ENCODE measurements at places on chromosomes 7 and 10.
A peak's percentile ranks its signal among the peaks of the same experiment; 100 is the strongest.

DNA sequence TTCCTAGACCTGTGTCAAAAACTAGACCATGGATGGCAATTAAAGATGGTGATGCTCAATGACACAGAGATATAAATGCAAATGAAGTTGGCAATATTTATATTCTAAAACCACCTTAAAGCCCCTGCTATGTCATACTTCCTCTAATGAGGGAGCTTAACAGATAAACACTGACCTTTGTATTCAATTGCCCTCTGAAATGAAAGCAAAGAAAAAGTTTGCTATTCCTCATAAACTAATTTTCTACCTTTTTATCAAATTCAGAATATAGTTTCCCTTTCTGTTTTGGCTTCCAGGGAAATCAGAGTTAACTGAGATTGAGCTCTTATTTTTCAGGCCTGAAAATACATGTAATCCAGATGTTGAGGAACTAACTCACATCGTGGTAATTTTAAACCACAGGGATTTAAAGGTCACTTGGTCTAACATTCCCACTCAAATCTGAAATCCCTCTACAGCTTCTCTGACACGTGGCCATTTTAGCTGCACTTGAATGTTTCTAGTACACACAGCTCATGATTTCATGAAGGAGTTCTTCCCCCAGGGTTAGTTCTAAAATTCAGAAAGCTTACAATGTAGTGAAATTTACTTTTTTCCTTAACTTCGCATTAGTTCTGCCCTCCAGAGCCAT is 37.9 kb upstream of the ABCB5 start:
- no peak for DNase-seq

DNA sequence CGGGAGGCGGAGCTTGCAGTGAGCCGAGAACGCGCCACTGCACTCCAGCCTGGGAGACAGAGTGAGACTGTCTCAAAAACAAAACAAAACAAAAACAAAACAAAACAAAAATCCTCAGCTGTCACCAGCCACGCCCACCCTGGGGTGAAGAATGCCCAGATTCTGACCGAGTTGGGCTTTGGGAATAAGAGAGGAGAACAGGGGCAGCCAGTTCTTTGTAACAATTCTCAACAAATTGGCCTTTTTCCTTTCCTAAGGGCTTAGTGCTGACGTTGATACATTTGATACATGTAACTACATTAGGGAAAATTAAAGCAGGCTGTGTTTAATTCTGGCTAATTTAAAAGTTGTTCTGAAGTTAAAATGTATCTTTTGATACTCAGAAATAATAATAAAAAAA is 121.0 kb downstream of the EPC1 start:
- no peak for DNase-seq

DNA sequence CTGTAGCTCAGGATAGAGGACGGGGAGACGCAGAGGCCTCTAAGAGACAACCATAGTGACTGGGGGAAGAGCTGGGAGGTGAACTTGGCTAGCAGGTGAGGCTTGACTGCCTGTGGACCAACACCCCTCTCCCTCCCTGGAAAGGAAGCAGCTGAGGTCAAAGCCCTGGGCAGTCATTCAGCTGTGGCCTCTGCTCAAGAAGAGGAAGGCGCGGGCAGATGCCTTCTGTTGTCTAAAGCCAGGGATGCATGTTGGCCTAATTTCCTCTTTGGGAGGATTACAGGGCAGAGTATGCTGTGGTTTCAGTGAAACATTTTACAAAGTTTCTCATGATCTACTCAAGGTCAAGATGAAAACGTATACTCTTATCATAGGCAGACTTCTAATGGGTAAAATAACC is 327.1 kb downstream of the PRPF18 start:
- DNase-seq = peak; percentile 22

GRCh38 chr7:24572393-24572996 is 757 bp upstream of the PALS2 start:
- DNase-seq = no peak

DNA sequence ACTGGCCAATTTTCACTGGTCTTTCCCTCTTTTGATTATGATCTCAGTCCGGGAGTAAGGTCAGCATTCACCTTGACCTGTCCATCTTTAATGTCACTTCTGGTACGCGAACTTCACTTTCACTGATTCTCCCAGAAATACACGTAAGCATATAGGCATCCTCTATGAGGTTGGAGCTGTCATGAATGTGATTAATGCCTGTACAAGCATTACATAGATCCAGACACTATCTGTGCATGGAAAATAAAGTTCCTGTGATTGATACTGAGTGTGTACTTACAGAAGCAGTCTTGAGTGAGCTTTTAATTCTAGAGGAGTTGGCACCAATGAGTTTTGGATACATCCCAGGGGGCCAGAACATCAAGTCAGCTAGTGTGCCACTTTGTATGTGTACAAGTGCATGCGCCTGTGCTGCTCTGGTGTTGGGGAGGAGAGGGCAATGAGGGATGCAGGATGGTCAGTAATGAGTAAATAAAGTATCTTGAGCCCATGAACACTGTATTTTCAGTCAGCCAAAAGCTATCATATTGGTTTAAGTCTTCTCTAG is 6.0 kb downstream of the PTPRZ1 start:
- no peak for DNase-seq

GRCh38 chr10:86389441-86390193 is 23.0 kb upstream of the GRID1 start:
- DNase-seq = peak; percentile 65

DNA sequence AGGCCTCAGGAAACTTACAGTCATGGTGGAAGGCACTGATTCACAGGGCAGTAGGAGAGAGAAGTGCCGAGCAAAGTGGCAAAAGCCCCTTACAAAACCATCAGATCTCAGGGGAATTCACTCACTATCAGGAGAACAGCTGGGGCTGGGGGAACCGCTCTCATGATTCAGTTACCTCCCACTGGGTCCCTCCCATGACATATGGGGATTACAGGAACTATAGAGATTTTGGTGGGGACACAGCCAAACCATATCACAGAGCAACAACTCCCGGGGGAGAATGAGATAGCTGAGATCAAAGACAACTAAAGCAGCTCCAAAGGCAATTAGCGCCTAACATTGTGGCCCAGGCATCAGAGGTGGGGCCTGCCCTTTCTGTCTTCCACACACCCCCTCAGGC is 85.4 kb upstream of the VOPP1 start:
- DNase-seq = no peak

DNA sequence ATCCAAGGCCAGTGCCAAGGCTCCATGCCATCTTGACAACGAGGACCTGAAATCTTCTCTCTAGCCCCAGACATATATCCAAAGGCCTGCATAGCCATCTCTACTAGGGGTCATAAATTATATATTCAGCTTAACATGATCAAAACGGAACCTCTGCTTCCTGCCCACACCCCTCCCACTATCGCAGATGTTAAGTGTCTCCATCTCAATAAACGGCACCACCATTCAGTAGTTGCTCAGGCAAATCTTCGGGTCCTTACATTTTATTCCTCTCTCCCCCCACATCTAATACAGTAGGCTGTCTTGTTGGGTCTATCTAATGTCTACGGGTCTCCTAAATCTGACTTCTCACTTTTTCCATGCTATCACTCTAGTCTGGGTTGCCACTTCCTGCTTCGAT is 201.1 kb upstream of the PLXNA4 start:
- no peak for DNase-seq

GRCh38 chr7:132028144-132028920 is 471.9 kb upstream of the PODXL start:
- DNase-seq = no peak

- no peak for DNase-seq
These were observed 353.0 kb upstream of the KCND2 start for GRCh38 chr7:119919986-119920385.

DNA sequence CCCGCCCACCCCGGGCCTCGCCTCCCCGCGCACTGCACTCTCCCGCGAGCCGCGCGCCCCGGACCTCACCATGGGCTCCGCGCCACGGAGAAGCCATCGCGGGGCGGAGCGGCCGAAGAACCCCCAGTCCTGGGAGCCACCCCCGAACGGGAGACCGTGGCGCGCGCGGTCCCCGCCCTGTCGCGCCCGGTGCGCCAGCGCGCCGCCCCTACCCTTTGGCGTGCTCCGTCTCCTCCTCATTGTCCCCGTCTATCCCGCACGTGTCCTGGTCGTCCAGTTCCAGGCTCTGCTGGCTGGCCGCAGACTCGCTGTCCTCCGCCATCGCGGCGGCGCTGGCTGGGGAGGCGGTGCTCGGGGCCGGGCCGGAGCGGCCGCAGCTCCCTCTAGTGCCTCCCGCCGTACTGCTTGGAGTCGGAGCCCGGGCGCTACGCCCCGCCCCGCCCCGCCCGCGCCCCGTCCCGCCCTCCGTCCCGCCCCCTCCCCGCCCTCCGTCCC is at the start of gene NMT2:
Gene NMT2 (minus strand): TSS at position 403 of the 495 bp plus-strand sequence. CDS start 81 bp downstream, at position 322.
- peak; percentile 95 for DNase-seq

GRCh38 chr10:131141645-131142516 is 169.6 kb downstream of the TCERG1L start:
- DNase-seq = no peak

DNA sequence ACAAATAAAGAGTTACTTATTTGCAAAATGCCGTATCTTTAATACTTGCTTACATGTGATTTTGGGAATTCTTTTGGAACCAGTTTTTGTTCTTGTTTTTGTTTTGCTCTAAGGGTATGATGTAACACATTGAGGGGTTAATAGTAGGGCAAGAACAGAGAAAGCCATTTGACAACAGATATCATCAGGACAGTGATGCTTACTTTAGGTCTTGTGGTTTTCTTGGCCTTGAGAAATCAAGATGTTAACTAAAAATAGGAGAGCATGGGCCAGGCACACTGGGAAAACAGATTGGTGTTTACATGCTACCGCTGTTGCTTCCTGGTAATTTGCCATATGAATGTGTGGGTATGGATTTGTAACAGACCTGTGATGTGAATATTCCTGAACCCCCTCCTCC is 3.7 kb downstream of the SAMD8 start:
- DNase-seq = no peak

DNA sequence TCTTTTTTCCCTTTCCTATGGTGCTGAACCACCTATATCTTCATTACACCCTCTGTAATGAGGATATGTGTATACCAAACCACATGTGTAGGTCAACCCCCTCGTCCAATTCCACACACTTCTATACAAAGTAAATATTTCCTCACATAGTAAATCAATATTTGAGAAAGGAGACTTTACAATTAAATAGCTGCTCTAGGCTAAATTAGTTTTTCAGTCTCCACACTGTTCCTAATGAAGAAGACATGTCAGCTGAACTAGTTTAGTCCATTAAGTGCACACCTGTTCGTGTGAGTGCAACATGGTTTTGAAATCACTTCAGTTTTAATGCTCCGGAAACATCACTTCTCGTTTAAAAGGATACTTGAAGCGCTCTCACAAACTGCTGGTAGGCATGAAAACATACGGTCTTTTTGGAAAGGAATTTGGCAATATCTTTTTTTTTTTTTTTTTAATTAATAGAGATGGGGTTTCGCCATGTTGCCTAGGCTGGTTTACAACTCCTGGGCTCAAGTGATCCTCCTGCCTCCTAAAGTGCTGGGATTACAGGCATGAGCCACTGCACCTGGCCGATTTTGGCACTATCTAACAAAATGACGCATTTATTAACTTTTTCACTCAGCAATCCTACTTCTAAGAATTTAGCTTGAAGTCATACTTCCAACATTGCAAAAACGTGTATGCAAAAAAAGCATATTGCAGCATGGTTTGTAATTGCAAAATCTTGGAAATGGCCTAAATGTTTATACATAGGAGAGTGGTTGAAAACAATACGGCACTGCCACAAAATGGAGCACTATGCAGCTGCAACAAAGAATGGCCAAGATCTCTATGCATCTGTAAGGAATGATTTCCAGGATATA is 2.1 kb upstream of the XRCC2 start:
- DNase-seq = no peak

- DNase-seq = no peak
These were observed 20.3 kb downstream of the MRPS24 start for GRCh38 chr7:43849047-43849446.

GRCh38 chr10:124345521-124345920 is 73.2 kb downstream of the OAT start:
- no peak for DNase-seq

DNA sequence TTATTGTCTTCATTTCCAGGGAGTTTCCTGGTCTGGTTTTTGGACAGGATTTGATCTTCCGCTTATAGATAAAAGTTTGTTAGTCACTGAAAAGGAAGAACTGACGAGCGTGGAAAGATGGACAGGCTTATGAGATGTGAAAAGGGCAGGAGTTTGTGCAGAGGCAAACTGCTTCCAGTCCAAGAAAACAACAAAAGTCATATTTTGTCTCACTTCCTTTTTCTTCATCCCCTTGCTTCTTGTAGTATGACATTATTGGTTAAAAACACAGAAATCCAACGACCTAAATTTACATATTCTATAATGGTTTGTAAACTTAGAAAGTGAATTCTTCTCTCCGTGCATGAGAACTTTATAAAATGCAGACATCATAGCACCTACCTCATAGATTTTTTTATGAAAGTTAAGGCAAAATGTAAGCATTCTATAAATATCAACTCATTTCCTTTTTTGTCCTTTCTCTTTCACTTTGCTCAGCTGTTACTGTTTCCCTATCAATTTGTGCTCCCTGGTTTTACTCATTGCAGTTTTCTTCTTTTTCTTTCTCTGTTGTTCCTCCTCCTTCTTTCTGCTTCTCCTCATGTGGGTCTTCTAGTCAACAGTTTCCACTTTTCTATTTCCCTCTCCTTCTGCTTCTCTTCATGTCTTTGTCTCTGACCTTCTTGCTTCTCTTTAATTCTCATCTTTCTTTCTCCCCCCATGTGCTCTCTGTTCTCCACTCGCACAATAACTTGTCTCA is 370.2 kb downstream of the ARL4A start:
- no peak for DNase-seq

DNA sequence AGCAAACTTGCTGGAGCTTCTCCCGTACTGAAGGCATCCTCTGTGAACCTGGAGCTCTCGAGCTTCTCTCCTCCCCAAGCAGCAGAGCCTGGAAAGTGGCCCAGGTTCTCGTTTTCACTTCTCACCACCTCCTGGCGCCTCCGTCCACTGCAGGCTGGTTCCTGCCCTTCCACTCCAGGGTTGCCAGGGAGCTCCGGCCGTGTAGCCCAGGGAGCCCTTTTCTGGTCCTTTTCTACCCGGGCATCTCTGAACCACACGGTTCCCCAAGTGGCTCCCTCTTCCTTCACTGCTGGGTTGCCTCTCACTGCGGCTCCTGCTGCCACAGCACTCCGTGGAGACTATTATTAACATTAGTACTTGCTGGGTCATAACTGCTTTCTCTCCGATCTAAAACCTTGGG is 208.6 kb upstream of the PPP2R2D start:
- no peak for DNase-seq

DNA sequence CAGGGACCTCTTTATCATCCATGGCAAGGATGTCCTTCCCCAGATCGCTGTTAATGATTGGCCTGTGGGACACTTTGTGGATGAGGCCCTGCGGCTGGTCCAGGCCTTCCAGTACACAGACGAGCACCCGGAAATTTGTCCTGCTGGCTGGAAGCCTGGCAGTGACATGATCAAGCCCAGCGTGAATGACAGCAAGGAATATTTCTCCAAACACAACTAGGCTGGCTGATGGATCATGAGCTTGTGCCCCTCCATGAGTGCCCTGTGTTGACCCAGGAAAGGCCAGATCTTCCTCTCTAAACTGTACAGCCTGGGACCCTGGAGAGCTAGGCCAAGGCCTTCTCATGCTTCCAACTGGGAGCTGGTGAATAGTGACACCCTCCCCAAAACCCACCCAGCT is 124.1 kb downstream of the CUL2 start:
- DNase-seq = no peak
